AG08396 (cell line): ENCODE measurements at places on chromosomes 6 and 20.

DNA sequence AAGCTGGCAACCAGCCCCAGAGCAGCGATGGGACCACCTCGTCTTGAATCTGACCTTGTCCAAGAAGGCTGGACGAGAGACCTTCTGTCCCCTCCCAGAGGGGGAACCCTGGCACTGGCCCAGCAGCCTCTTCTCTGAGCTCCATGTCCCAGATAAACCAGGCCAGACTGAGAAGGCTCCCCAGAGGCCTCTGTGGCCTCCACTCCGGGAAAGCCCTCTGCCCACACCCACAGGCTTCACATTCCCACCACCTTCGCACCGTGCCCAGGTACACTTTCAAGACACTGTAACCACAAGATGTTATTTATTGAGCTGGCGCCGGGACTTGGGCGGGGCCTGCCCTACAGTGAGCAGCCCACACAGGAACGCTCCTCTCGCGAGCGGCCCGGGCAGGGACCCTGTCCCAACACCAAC is 33.2 kb downstream of the ADA start:
- no peak for DNase-seq

GRCh38 chr20:24996449-24997377 is 4.2 kb upstream of the APMAP start:
- DNase-seq, result no peak

DNA sequence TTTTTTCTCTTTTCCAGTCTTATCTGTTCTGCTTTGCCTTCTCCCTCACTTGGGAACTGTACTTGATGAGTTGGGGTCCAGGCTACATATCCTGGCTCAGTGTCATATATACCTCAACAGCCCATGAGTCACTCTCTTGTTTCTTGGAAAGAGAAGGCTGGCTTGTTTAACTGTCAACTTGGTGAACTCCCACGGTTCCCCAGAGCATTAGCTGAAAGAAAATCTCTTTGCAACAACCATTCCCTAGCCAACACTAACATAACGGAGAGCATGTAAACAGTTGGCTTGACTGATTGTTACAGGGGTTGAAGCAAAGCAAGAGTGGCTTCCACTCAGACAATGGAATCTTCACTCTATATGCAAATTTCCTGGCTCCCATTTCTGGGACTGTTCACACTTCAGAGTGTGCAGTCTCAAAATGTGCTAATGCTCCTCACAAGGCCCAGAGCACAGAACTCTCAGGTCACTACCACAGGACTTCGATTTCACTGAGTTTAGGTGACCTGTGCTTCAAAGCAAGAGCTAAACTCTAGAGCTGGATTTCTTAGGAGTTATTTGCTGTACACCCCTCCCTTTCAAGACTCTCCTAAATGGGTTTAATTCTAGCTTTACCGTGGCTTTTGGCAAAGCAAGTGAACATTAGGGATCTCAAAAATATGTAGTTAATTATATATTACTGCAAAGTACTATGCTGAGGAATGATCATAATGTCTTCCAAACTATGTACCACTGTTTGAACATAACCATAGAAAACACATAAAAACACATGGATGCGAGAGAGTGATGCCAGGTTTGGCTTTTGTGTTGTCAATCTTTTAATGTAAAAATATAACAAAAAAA is 609.8 kb downstream of the RFPL4B start:
- DNase-seq, result peak; percentile 33

- DNase-seq, result no peak
Observed at GRCh38 chr20:4978050-4978918, 23.0 kb downstream of the SLC23A2 start.

GRCh38 chr6:56280126-56280525 is 32.7 kb upstream of the COL21A1 start:
- DNase-seq, result no peak

GRCh38 chr6:67608099-67608749 is 1026.9 kb upstream of the ADGRB3 start:
- no peak for DNase-seq
